ENCODE measurements at places on chromosomes 6 and 20. TPM values are rescaled to one million over a fixed set of nuclear protein-coding genes. Genes with fewer than 3 reads are reported as not detected.

TREM1 gene
- total RNA-seq, result not detected

ABT1 gene
- 10.5 TPM for total RNA-seq

RNF144B gene
- 0.68 TPM for total RNA-seq

SLC32A1 gene
- total RNA-seq, result not detected

ECT2L gene
- not detected for total RNA-seq

WFDC12 gene
- not detected for total RNA-seq

HCRTR2 gene
- total RNA-seq, result not detected

SUMO4 gene
- 0.70 TPM for total RNA-seq

PARD6B gene
- 0.23 TPM for total RNA-seq

MOG gene
- not detected for total RNA-seq

DCDC2 gene
- not detected for total RNA-seq

ACTR5 gene
- 3.4 TPM for total RNA-seq

MUCL3 gene
- total RNA-seq, result not detected

SMPD2 gene
- total RNA-seq, result 12.6 TPM

EPPIN gene
- total RNA-seq, result not detected

GFRAL gene
- not detected for total RNA-seq

RCAN2 gene
- 1.2 TPM for total RNA-seq

PTCHD4 gene
- total RNA-seq, result 9.8 TPM

OPN5 gene
- total RNA-seq, result not detected

SLC26A8 gene
- total RNA-seq, result under 0.01 TPM

CUL7 gene
- 44.7 TPM for total RNA-seq

HRH3 gene
- total RNA-seq, result not detected

REM1 gene
- total RNA-seq, result not detected

MCCD1 gene
- not detected for total RNA-seq

LY6G5C gene
- not detected for total RNA-seq

ADGRG6 gene
- 0.75 TPM for total RNA-seq
